ENCODE measurements at places on chromosomes 1 and 21. TPM values are rescaled to one million over a fixed set of nuclear protein-coding genes. Genes with fewer than 3 reads are reported as not detected.

LCE2C gene
- not detected for total RNA-seq

PADI1 gene
- 0.07 TPM for total RNA-seq

LENEP gene
- total RNA-seq, result 0.33 TPM

WNT4 gene
- not detected for total RNA-seq

DEPDC1 gene
- 3.2 TPM for total RNA-seq

GIPC2 gene
- total RNA-seq, result 1.4 TPM

MARK1 gene
- 1.2 TPM for total RNA-seq

AMY1B gene
- total RNA-seq, result not detected

EPHX1 gene
- total RNA-seq, result 46.1 TPM

RGS5 gene
- total RNA-seq, result 83.3 TPM

OR2T29 gene
- total RNA-seq, result not detected

PTPN7 gene
- not detected for total RNA-seq

SPRR3 gene
- total RNA-seq, result not detected

LHX4 gene
- under 0.01 TPM for total RNA-seq

NPHS2 gene
- not detected for total RNA-seq

RNF220 gene
- total RNA-seq, result 68.3 TPM

CLDN19 gene
- total RNA-seq, result not detected

MAP3K21 gene
- 0.10 TPM for total RNA-seq

PPFIA4 gene
- total RNA-seq, result 32.2 TPM

SPRR1A gene
- not detected for total RNA-seq

DRAXIN gene
- total RNA-seq, result 0.72 TPM

FNDC5 gene
- 1.4 TPM for total RNA-seq

THEM4 gene
- total RNA-seq, result 10.7 TPM

PROX1 gene
- total RNA-seq, result 0.07 TPM

MEX3A gene
- total RNA-seq, result 1.2 TPM

Measured in smooth muscle cell of the pulmonary artery (primary cell).